ENCODE measurements at places on chromosomes 3 and 15.

DNA sequence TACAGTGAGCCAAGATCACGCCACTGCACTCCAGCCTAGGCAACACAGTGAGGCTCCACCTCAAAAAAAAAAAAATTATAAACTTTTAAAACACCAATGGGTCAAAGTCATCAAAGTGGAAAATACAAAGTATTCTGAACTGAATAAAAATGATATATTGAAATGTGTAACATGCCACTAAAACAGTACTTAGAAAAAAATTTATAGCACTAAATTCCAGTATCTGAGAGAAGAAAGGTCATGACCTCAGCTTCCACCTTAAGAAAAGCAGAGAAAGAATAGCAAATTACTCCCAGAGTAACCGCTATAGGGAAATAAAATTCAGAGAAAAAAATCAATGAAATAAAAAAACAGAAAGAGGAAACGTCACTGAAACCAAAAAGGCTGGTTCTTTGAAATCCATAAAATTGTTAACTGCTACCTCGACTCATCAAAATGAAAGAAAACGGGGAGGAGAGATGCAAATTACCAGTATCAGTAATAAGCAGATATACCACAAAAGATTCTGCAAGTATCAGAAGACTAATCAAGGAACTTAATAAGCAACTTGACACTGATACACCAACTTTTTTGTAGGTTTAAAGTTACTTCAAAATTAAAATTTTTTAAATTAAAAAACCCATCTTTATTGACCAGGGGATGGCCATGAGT, 20.8 kb downstream of the ATP13A3 start:
- no peak for DNase-seq

DNA sequence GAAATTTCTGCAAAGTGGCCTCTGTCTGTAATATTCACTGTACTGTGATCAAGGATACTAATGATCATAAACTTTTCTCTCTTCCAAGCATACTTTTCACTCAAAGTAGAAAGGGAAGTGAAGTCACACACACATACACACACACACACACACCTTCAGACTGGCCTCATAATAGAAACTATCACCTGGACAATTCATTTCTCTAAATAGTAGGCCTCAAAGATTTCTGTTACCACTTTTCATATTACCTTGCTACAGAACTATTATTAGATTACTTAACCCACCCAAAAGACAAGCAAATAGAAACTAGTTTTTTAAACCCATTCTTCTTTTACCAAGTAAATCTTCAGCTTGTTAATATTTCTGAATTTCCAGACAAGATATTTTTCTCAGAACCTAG, 12.2 kb downstream of the CPB1 start:
- no peak for DNase-seq

- DNase-seq, result no peak
These were observed 32.8 kb downstream of the LINGO1 start for GRCh38 chr15:77599899-77600298.

GRCh38 chr15:62618432-62618831, 424.1 kb upstream of the TPM1 start:
- no peak for DNase-seq

- DNase-seq, result no peak
These were observed 840.1 kb downstream of the TUSC7 start for GRCh38 chr3:117549716-117550115.

- no peak for DNase-seq
These were observed 25.3 kb upstream of the NR2C2 start for GRCh38 chr3:14921811-14922705.

- DNase-seq, result no peak
These were observed 13.3 kb downstream of the VPS8 start for GRCh38 chr3:184825121-184825820.

DNA sequence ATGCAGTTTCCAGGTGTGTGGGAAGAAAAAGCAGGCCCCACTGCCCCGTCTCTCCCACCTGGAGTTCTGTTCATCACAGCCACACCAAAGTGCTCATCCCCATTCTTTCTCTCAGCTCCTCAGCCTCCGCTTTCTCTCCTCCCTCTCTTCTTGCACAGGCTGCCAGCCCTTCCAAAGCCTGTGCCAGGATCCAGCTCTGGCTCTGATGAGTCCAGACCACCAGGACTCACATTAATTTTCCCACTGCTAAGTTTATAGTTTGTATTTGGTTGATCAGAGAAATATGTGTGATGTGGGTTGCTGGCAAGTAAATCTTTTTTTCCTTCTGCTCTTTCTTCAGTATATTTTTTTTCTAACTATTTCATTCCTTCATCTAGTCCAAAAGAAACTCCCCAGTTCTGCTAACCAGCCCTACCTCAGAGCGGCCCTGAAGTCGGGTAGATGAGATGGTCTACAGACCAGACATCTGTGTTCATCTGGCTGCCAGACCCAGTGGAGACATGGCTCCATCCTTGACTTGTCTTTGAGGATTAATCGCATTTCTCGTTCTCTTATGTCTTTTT, 49.8 kb downstream of the BOC start:
- no peak for DNase-seq

DNA sequence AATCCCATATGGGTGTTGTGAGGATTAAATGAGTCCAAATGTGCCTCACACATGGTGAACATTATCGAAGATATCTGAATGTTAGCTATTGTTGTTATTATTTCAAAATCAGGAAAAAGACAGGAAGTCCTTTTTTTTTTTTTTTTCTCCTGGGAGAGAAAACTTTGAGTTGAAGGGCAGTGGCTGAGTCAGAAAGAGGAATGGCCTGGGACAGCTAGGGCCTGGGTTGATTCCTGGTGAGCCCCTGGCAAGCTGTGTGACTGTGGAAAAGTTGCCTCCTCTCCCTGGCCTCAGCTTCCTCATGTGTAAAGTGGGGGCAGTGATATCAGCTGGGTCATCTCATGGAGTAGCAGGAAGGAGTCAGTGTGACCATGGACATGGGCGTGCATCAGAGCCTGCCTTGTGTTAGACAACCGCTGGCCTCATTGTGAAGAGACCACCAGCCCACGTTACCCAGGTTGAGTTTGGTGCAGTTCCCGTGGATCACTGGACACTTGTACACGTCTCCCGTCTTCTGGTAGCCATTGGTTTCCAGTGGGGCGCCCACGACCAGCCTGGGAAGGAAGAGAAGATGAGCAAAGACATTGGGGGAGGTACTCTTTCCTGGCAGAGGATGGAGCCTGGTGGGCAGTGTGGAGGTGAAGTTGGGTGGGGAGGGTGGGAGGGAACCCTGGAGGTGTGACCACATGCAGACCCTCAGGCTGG, 63.1 kb downstream of the ITGA11 start:
- DNase-seq, result no peak

DNA sequence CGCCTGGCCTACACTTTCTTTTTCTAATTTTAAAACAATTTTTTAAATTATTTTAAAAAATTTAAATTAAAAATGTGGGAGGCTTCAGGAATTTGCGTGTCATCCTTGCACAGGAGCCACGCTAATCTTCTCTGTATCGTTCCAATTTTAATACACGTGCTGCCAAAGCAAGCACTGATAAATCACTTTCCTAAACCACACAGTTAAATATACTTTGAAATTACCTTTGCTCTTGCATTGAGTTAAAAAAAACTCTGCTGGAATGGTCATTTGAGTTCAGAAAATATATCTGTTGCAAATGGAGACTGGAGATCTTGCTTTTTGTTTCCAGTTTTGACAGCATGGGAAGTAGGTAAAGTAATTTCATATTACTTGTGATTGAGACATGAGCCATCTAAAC, 23.6 kb downstream of the GATM start:
- DNase-seq, result no peak

DNA sequence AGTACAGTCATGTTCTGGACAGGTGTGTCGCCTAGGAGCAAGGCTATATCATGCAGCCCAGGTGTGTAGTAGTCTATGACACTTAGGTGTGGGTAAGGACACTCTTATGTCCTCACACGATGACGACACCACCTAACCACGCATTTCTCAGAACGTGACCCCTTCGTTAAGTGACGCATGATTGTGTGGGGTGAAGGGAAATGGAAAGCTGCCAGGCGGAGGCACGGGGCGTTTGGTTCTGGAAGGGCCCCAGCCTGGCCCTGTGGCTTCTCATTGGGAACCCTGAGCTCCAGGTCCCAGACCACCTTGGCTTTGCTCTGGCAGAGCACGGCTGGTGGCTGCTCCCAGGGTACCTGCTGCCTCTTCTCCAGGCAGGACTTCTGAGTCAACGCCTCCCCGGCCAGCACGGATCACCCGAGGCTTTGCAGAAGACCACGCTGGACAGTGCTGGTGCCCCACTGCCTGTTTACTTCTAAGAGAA, 39.3 kb downstream of the FBLN2 start:
- no peak for DNase-seq

GRCh38 chr3:126390751-126391150, 4.0 kb upstream of the CFAP100 start:
- no peak for DNase-seq

DNA sequence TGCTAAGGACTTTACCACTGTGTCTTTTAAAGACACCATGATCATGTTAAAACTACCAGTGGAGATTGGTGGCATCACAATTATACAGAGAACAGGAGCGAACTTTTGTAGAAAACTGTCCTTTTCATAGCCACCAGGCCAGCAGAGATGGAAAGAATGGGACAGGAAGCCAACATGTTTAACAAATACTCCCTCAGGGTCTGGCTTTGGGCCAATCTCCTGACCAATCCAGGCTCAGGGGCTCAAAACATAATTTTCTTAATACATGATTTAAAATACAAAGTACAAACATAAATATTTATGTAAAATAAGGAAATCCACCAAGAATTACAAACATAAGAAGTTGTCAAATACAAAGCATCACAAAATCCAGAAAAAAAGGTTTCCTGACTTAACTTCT, 266.0 kb downstream of the VPS13C start:
- no peak for DNase-seq

DNA sequence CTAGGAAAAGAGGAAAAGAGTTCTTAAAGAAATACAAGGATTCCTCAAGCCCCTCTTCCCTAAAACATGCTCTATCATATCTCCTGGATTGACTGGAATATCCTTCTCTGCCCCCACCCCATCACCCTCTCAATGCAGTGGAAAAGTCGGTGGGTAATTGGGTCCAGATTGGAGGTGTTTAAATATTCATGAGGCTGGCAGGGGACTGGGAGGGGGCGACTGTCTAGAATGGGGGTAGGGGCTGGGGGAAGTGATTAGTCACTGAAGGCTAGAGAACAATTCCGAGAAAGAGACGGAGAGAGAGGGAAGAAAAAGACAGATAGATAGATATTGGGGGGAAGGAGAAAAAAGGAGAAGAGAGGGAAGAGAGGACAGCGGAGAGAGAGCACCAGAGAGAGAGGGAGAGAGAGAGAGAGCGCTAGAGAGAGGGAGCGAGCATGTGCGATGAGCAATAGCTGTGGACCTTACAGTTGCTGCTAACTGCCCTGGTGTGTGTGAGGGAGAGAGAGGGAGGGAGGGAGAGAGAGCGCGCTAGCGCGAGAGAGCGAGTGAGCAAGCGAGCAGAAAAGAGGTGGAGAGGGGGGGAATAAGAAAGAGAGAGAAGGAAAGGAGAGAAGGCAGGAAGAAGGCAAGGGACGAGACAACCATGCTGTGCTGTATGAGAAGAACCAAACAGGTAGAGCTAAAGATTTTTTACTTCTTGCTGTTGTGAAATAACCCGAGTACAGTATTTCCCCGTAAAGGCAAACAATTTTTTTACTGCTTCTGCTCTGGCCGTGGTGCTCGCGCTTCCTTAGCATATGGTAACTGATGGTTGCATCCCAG, at the start of gene GAP43:
Gene GAP43, plus strand, starts transcription at position 467 of the 825 bp plus-strand sequence. Its CDS starts 180 bp downstream, at position 647.
- DNase-seq, result no peak

GRCh38 chr3:159032311-159032710, 230.5 kb downstream of the MFSD1 start:
- DNase-seq, result no peak

GRCh38 chr15:68373028-68373427, 58.9 kb downstream of the ITGA11 start:
- no peak for DNase-seq

- no peak for DNase-seq
These were observed 93.9 kb downstream of the OPA1 start for GRCh38 chr3:193686665-193687483.

GRCh38 chr15:27328608-27329007, 357.6 kb downstream of the GABRG3 start:
- DNase-seq, result no peak

DNA sequence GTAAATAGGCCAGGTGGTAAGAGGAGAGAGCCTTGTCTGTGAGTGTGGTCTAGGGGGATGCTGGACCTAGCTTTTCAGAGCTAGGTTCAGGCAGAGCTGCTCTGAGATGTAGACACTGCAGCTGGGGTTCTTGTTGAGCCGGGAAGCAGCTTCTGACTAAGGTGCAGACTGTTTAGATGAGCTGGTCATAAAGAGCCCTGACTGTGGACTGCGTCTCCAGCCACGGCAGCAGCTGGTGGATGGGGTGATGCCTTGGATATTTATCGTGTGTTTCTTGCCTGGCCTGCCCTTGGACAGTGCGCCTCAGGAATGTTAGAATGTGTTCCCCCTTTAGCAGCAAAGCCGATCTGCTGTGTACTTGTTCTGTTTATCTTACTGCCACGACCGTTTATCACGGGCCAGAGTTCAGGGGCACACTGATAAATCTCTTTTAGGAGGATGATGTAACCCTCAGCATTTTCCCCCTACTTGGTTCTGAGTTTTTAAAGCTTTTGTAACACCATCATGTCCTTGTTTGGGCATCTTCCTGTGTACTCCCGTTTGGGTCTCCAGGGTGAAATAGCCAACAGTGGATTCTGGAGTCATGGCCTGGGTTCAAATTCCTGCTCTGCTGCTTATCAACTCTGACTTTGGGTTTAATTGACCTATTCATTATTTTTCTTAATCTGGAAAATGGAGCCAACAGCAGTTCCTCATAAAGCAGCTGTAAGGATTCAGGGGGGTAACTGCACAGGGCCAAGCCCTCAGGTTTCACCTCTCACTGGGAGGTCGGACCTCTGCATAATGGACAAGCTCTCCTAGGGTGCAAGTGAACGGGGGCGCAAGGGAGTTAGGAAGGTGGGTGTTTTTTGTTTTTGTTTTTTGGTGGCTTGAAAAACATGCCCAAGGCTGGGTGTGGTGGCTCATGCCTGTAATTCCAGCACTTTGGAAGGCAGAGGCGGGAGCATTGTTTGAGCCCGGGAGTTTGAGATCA, 51.4 kb downstream of the FLNB start:
- DNase-seq, result no peak

GRCh38 chr3:189304465-189305351, 132.9 kb downstream of the TPRG1 start:
- DNase-seq, result no peak

All from stimulated activated CD8-positive, alpha-beta memory T cell treated with anti-CD3 and anti-CD28 coated beads, Interleukin-12 subunit alpha, Interleukin-12 subunit beta, amount 100 ng/mL, for 1 hour (primary cell).